Anterior cingulate cortex (tissue), 58 donors: ENCODE measurements at places on chromosomes 6 and 20.

DNA sequence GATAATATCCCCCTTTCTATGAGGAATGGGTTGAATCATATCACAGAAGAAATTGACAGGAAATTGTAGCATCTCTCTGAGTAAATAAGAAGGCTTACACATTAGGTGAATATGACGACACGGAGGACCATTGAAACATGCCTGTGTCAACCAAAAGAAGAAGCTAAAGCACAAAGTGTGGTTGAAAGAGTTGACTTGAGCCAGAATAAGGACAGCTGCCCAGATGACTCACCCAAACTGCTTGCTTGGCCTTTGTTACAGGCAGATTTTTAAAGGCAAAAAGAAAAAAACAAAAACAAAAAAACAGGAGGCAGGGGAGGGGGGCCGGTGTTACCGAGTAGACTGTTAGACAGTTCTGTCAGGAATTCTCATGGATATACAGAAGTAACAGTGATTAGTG, 129.8 kb upstream of the EDN1 start:
- DNase-seq, result no peak

DNA sequence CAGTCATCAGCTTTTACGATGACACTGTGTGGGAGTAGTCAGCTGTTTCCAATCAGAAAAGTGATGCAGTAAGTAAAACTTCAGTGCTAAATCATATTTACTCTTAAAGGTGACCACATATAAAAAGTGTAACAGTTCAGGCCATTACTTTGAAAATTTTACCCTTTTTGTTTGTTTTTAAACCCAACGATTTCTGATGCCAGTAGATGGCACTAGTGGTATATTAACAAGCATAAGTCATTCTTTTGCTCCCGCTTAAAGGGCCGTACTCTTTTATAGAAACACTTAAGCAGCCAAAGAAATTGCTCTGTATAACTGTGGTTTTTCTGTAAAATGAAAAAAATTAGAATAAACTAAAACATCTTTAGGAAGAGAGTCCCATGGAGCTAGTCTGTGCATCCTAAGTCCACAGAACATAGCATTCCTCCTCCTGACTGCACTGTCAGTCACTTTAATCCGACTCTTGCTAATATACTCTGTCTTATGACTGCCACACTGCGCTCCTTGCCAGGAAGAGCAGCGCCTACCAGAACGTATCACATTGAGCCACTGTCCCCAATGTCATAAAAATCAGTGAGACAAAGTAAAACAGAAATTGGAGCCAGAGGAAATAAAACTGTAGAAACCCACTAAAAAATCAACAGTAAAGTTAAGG, 25.0 kb downstream of the HEBP2 start:
- DNase-seq, result no peak

- DNase-seq, result no peak
These were observed 1.3 kb downstream of the MAS1 start for GRCh38 chr6:159892053-159892452.

DNA sequence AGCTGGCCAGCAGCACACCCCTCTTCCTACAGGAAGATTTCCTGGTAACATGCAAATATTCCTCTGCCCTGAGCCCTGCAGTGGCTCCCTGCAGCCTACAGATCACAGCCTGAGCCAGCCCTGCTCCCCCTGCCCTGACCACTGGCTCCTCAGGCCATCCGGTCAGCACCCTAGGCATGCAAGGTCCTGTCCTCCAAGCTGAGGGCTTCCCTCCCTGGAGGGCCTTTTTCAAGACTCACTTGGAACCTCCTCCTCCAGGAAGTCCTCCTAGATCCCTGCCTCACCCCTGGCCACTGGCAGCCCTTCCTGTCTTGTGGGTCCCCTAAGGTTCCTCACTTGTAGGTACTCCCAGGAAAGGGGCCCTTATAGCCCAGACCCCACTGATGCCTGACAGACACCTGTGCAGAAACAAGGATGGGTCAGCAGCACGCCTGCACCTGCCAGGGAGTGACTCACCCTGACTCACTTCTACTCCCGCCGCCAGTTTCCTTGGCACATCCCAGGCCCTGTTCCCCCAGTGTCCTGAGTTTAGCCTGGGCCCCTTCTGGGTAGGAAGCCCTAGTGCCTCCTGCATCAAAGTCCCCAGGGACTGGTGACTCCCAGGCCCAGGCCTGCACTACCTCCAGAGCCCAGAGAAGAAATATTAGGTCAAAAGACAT, 3.2 kb downstream of the SLC4A11 start:
- no peak for DNase-seq

DNA sequence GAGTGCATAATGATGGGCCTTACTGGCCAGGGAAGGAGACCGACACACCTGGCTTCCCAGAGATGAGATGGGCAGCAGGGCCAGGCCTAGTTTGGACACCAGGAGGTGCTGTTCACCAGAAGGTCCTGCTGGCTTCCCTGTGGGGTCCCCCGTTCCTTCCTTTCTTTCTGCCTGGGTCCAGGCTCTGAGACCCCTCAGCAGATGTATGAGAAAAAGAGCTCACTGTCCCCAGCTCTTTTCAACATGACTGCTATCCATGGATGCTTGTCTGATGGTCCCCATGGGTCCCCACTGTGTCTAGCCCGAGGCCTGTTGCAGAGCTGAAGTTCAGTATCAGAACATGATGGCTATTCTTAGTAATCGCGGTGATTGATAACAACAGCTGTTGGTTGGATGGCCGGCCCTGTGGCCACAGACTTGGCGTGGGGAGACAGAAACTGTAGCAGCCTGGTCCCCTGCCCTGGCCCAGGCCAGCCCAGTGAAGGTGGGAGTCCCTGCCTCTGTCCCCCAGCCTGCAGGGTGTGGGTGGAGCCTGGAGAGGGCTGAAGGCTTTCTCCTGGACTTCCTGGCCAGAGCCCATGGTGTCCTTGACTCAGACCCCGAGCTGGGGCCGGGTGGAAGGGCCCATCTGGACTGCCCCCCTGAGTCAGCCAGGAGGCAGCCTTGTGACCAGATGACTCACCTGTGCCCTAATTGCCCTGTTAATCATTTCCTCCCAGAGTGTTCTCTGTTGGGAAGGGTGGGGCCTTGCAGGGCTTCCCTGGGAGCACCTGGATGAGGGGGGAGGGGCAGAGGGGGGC, 9.9 kb upstream of the BAK1 start:
- DNase-seq, result no peak

- no peak for DNase-seq
These were observed 36.4 kb downstream of the CSNK2A1 start for GRCh38 chr20:507006-507758.

GRCh38 chr20:8807480-8808201, 261.2 kb upstream of the PLCB4 start:
- no peak for DNase-seq

GRCh38 chr20:32959351-32960221, 44.6 kb downstream of the SUN5 start:
- DNase-seq, result no peak

DNA sequence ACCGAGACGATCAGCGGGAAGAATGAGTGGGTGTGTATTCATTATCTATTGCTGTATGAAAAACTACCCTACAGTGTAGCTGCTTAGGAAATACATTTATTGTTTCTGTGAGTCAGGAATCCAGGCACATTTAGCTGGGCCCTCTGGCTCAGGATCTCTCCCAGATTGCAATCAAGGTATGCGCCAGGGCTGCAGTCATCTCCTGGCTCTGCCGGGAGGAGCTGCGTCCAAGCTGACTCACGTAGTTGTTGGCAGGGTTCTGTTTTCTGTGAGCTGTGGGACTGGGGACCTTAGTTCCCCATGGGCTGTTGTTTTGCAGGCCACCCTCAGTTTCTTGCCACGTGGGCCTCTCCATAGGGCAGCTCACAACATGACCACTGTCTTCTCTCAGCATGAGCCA, 68.2 kb upstream of the FUCA2 start:
- no peak for DNase-seq
